ENCODE measurements at places on chromosomes 1 and 21. TPM values are rescaled to one million over a fixed set of nuclear protein-coding genes. Genes with fewer than 3 reads are reported as not detected.

DNA sequence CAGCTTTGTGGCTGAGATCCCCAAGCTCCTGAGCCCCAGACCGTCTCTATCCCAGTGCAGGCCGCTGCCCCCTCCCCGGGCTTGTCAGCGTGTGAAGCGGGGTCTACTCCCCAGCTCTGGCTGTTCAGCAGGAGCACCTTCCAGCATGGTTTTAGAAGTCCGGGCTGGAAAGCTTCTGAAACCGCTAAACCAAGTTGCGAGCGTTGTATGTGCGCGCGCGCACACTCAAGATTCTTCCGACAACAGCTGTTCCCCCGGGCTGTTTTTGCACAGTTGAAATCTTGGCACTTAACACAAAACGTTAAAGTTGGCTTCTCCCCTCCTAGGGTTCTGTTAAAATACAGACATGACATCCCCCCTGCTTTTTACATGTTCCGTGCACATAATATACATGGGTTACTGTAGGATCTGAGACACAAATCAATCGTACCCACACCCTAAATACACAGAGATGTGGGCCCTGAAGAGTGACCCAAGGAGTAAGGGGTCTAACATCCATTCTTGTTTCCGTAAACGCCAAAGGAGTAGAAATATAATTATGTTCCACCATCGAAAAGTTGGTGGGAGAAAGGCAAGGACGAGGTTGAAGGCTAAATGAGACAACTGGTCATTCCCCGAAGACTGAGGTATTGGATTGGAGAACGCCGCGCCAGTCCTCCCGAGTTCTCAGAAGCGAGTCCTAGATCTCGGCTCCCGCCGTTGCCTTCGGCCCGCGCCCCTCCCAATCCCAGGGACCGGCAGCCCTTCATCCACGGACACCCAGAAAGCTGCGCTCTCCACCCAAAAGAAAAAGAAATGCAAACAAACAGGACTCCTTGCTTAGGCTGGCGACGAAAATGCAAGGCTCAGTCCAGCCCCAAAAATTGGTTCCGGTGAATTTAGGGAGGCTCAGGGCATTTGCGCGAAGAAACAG is 1.3 kb downstream of the TBX15 start:
- peak overlapping the region; percentile 91 for H3K27ac ChIP-seq
- peaks cover 99% of the 10 kb centered on the region for H3K27me3 ChIP-seq
- peak overlapping the region; percentile 63 for H3K4me3 ChIP-seq
- H3K4me1 ChIP-seq: peaks cover 12% of the 10 kb centered on the region

DNA sequence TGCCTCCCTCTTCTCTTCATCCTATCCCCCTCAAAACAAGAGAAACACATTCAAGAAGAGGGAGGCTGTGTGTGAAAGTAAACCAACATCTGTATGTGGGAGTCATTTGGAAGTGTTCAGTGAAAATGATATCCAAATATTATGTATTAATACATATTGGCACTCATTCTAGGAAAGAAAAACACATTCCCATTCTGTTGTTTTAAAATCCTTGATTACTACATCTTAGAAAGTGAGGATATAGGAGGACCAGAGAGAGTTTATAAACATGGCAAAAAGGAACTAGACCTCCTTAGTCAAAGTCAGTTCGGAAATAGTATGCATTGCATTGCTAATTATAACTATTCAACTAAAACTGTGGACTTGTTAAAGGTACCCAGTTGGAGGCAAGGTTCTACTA is 786.6 kb downstream of the ADGRL2 start:
- H3K27me3 ChIP-seq: no peaks in the 10 kb centered on the region
- DNase-seq: no peak
- no peak overlapping the region for H3K4me3 ChIP-seq
- no peaks in the 10 kb centered on the region for H3K4me1 ChIP-seq
- no peaks in the 10 kb centered on the region for H3K36me3 ChIP-seq

Gene EGLN1
- 57.5 TPM for total RNA-seq

Gene PTPRC
- total RNA-seq: 16.5 TPM

Gene GBP5
- total RNA-seq: 0.78 TPM
